ENCODE measurements at places on chromosomes 7 and 10. TPM values are rescaled to one million over a fixed set of nuclear protein-coding genes. Genes with fewer than 3 reads are reported as not detected.
A peak's percentile ranks its signal among the peaks of the same experiment; 100 is the strongest.

Gene OAT
- total RNA-seq, result 63.0 TPM

Gene BTBD16
- total RNA-seq, result not detected

Gene PDE6C
- not detected for total RNA-seq

Gene MRLN
- total RNA-seq, result not detected

Gene UNCX
- total RNA-seq, result not detected

Gene AOAH
- 252 TPM for total RNA-seq

Gene TUBAL3
- total RNA-seq, result not detected

Gene FAM200A
- 5.6 TPM for total RNA-seq

GRCh38 chr10:71303569-71303907 is 15.5 kb upstream of the SLC29A3 start:
- DNase-seq, result no peak
- H3K36me3 ChIP-seq, result no peaks in the 10 kb centered on the region
- H3K4me1 ChIP-seq, result peaks cover 13% of the 10 kb centered on the region
- no peak overlapping the region for H3K4me3 ChIP-seq

GRCh38 chr7:138499340-138499739 is 39.3 kb downstream of the TRIM24 start:
- no peaks in the 10 kb centered on the region for H3K36me3 ChIP-seq
- no peak overlapping the region for H3K27ac ChIP-seq
- no peaks in the 10 kb centered on the region for H3K27me3 ChIP-seq
- DNase-seq, result no peak
- H3K4me1 ChIP-seq, result no peaks in the 10 kb centered on the region

GRCh38 chr10:129853562-129853903 is 110.5 kb downstream of the EBF3 start:
- no peaks in the 10 kb centered on the region for H3K4me1 ChIP-seq
- no peaks in the 10 kb centered on the region for H3K36me3 ChIP-seq
- no peak for DNase-seq
- no peaks in the 10 kb centered on the region for H3K27me3 ChIP-seq
- no peak overlapping the region for H3K4me3 ChIP-seq
- no peak overlapping the region for H3K27ac ChIP-seq

DNA sequence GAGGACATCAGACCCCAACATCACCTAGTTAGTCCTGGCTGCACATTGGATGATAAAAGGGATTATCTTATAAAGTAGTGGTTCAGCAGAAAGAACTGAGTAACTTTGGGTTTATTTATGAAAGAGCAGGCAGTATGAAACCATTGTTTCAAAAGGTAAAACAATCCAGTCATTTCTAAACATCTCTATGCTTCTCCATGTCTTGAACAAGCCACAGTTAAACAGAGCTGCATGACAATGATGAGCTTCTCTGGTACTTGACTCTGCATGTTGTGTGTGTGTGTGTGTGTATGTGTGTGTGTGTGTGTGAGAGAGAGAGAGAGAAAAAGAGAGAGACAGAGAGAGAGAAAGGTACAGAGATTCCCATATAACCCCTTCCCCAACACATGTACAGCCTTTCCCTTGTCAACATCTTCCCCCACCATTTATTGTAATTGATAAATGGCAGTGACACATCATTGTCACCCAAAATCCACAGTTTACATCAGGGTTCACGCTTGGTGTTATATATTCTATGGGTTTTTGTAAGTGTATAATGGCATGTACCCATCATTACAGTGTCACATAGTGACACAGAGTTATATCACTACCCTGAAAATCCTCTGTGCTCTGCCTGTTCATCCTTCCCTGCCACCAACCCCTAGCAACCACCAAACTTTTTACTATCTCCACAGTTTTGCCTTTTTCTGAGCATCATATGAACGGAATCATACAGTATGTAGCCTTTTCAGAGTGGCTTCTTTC is 32.8 kb upstream of the SLC18A3 start:
- no peaks in the 10 kb centered on the region for H3K36me3 ChIP-seq
- no peaks in the 10 kb centered on the region for H3K27me3 ChIP-seq
- no peak for DNase-seq

DNA sequence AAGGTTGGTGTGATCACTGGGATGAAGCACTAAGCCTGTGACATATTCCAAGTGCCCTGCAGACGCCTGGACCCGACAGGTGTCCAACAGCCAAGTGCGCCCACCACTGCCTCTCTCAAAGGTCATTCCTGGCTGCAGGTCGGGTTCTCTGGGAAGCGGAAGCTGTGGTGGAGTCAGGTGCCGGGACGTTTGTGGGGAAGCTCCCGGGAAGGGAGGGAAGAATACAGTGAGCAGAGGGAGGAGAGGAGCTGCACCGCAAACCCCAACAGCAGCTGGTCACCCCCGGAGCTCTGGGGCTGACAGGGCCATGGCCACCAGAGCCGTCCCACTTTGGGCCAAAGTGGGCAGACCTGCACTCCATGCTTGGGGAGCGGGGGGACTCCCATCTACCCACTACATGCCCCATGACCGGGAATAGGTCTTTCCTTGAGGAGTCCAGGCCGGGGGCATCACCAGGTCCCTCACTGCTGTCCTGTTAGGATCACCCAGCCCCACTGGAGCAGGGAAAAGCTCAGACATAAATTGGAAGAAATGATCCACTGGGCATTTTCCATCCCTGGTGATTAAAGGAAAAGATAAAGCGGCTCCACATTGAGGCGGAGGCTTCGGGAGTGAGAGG is 84.5 kb upstream of the PPP2R2D start:
- H3K4me3 ChIP-seq, result no peak overlapping the region
- no peaks in the 10 kb centered on the region for H3K36me3 ChIP-seq
- H3K27me3 ChIP-seq, result no peaks in the 10 kb centered on the region
- DNase-seq, result no peak
- no peak overlapping the region for H3K27ac ChIP-seq

GRCh38 chr7:24718431-24718831 is 38.8 kb downstream of the GSDME start:
- DNase-seq, result peak; percentile 75
- no peaks in the 10 kb centered on the region for H3K36me3 ChIP-seq

DNA sequence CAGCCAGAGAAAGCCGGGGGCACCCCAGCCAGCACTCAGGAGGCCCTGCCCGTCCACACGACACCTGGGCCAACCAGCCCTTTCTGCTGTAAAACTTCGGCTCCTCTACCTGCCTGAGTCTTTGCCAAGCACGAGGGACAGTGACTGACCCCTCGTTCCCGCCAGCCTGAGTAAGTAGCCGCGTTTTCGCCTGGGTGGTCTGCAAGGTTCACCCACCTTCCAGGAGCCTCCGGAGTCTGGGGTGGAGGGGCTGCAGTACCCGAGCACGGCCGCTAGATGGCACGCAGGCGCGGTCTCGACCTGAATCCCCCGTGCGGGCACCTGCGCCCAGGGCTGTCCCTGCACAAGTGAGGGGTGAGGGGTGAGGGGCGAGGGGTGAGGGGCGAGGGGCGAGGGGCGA is 192.7 kb downstream of the PTPRN2 start:
- no peaks in the 10 kb centered on the region for H3K4me1 ChIP-seq
- peak; percentile 81 for DNase-seq
- no peak overlapping the region for H3K27ac ChIP-seq
- no peak overlapping the region for H3K4me3 ChIP-seq
- no peaks in the 10 kb centered on the region for H3K27me3 ChIP-seq

DNA sequence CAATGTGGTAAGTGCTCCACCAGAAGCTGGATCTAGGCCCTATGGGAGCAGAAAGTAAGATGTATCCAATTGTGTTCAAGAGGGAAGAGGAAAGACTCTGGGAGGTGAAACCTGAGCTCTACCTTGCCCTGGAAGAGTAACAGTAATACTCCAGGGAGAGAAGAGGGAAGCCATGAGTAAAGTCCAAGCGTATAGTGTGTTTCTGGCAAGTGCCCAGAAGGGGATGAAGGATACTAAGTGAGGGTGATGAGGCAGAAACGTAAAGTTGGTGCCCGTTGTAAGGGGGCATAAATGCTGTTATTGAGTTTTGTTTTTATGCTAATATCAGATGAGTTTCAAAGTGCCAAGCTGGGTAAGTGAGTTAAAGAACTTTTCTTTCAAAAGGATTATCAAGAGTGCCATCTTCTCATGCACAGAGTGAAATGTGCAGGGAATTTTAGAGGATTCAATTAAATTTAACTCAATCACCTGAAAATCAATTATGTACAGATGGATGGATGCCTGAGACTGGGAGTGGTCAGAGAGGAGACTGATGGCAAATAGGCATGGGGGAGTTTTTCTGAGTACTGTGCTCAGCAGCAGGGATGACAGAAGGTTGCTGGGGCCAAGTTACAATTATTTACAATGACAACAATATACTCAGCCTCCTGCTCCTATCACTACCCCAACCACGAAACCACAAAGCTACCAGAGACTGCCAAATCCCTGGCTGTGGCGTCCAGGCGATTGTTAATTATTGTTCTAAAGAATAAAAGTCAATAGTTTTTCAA is 123.3 kb upstream of the LAMB4 start:
- H3K4me1 ChIP-seq, result no peaks in the 10 kb centered on the region
- H3K4me3 ChIP-seq, result no peak overlapping the region

- peak overlapping the region; percentile 17 for H3K27ac ChIP-seq
- no peaks in the 10 kb centered on the region for H3K27me3 ChIP-seq
- peak; percentile 64 for DNase-seq
- H3K4me1 ChIP-seq, result peaks cover 21% of the 10 kb centered on the region
Measured at GRCh38 chr10:30812018-30812851, 182.7 kb upstream of the LYZL2 start.

DNA sequence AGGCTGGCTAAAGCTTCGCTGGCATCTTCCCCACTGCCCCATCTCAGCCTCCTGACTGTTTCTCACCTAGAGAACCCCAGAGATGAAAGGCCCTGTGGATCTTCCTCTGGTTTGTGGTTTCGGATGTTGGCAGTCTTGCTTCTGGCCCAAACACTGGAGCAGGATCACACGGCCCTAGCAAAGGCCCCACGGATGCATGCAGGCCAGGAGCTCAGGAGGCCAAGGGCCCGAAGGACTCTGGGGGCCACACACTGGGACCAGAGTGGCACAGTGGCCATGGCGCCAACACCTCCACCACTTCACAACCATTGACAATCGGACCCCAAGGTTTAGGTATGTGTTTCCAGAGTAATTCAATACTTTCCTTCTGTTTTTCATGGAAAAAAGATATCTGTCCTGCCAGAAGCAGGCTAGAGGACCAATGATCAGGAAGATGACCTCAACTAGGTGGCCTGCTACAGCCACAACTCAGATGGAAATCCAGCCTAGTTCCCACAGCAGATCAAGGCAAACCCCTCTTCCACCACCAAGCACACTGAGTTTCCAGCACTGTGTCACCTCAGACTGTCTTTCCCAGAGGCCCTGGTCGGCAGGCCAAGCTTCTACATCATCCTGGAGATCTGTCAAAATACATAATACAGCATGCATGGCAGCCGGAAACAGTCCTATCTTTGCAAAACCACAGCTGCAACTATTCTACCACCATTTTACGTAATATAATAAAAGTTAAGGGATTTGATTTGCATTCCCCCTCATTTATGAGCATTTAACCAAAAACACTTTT is 53.0 kb downstream of the CTBP2 start:
- H3K36me3 ChIP-seq, result no peaks in the 10 kb centered on the region
- H3K4me1 ChIP-seq, result peaks cover 33% of the 10 kb centered on the region
- no peak overlapping the region for H3K4me3 ChIP-seq
- no peaks in the 10 kb centered on the region for H3K27me3 ChIP-seq
- H3K27ac ChIP-seq, result no peak overlapping the region

GRCh38 chr7:159250471-159250870 is 105.8 kb upstream of the VIPR2 start:
- no peaks in the 10 kb centered on the region for H3K27me3 ChIP-seq
- H3K27ac ChIP-seq, result no peak overlapping the region
- H3K4me1 ChIP-seq, result no peaks in the 10 kb centered on the region
- no peak for DNase-seq

DNA sequence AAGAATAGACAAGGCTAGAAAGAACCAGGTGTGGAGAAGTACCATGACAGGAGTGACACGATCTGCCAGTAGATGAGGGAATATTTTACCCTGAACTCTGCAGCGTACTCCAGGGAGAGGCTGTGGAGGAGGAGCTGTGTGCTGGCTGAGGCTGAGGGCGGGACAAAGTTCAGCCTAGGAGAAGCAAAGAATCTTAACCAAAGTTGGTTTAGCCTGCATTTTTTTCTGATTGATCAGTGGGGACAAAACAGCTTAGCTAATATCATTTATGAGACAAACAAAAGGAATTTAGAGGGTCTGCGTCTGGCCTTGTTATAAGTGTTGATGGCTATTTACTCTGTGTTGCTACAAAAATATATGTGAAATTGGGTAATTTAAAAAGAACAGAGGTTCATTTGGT is 5.2 kb upstream of the NPSR1 start:
- no peak overlapping the region for H3K27ac ChIP-seq
- no peak for DNase-seq
- no peaks in the 10 kb centered on the region for H3K4me1 ChIP-seq
- H3K36me3 ChIP-seq, result no peaks in the 10 kb centered on the region
- H3K4me3 ChIP-seq, result no peak overlapping the region

DNA sequence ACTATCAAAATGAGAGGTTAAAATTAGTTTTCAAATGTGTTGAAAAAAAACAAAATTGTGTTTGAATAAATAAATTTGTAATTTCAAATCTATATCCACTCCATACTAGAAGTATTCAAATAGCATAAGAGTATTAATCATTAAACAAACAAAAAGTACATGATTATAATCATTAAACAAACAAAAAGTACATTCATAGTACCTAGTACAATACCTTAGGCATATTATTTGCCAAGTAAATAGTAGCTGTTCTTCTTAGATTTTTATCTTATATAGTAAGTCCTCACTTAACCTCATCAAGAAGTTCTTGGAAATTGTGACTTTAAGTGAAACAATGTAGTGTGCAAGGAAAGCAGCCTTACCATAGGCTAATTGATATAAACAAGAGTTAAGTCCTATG is 349.3 kb upstream of the VWC2 start:
- H3K36me3 ChIP-seq, result no peaks in the 10 kb centered on the region
- H3K27ac ChIP-seq, result no peak overlapping the region
- no peaks in the 10 kb centered on the region for H3K27me3 ChIP-seq
- H3K4me3 ChIP-seq, result no peak overlapping the region
- DNase-seq, result no peak
- no peaks in the 10 kb centered on the region for H3K4me1 ChIP-seq

GRCh38 chr10:106565546-106565945 is 599.0 kb downstream of the SORCS1 start:
- no peak overlapping the region for H3K27ac ChIP-seq
- DNase-seq, result no peak
- H3K4me3 ChIP-seq, result no peak overlapping the region
- H3K27me3 ChIP-seq, result no peaks in the 10 kb centered on the region

- H3K36me3 ChIP-seq, result no peaks in the 10 kb centered on the region
- no peak overlapping the region for H3K4me3 ChIP-seq
- no peak for DNase-seq
- peaks cover 36% of the 10 kb centered on the region for H3K4me1 ChIP-seq
- H3K27me3 ChIP-seq, result no peaks in the 10 kb centered on the region
- H3K27ac ChIP-seq, result no peak overlapping the region
Measured at GRCh38 chr10:71268758-71269157, 50.3 kb upstream of the SLC29A3 start.

GRCh38 chr7:44415510-44415909 is 74.9 kb downstream of the NUDCD3 start:
- H3K4me1 ChIP-seq, result no peaks in the 10 kb centered on the region
- no peaks in the 10 kb centered on the region for H3K36me3 ChIP-seq
- no peak for DNase-seq
- no peak overlapping the region for H3K4me3 ChIP-seq
- H3K27ac ChIP-seq, result no peak overlapping the region
